ENCODE measurements at places on chromosomes 3 and 15.

DNA sequence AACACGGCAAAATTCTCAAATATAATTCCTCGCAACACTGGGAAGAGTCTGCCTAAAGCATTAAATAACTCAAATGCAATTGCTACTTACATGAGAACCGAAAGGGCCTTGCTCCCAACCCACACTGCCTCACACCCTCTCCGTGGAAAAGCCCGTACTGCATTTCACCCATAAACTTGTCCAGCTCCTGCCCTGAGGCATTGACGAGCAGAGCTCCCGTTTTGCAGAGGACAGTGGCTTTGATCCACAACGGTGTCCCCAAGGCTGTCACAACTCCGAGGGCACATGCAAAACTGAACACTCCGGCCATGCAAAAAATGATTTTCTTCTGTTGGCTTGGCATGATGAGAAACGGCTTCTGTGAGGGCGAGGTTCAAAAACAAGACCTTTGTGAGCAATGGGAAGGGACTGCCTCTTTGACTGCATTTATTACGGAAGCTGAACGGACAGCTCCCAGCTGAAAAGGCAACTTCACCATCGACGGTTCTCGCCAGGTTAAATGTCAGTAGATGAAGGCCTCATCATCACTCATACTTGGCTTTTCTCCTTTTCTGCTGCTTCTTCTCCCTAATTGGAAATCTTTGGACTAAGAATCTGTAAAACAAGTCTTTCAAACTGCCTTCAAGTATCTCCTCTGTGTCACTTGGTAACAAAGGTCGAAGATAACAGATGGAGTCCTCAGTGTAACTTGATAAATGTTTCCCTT is at the start of gene CLRN1:
TSS of gene CLRN1 (minus strand) at position 362 of the 706 bp plus-strand sequence. CDS start at position 343, 19 bp downstream.
- no peak for DNase-seq

DNA sequence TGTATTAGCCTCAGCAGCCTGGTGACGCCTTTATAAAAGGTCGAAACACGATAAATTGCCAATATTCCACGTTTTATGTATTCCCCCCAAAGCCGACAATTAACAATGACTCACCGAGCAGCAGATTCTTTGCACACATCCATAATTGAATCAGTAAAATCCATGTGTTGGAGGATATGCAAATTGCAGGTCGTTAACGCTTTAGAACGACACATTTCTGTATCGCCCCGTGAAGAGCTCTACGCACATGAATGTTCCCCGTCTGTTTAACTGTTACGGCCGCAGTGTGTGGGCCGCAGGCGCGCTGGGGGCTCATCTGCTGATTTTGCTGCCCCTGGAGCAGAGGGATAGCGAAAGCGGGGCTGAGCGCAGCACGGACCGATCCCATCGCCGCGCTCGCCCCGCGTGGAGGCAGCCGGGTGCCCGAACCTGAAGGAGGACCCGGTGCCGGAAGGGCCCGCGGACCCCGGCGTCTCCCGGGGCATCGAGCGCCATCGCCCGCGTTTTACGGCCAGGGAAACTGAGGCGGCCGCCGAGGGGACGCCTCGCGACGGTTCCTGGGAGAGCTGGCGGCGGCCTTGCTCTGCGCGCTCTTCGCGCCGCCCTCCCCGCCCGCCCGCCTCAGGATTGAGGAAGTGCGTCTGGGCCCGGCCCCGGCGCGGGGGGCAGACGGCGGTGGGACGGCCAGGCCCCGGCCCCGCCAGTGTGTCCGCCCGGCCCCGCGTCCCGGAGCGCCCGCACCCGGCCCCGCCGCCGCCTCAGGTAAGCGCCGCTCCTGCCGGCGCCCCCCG is at the start of gene LRRK1:
TSS of gene LRRK1 (plus strand) at position 668 of the 791 bp plus-strand sequence. CDS start 5,276 bp downstream, outside the sequence.
- peak; percentile 57 for DNase-seq

DNA sequence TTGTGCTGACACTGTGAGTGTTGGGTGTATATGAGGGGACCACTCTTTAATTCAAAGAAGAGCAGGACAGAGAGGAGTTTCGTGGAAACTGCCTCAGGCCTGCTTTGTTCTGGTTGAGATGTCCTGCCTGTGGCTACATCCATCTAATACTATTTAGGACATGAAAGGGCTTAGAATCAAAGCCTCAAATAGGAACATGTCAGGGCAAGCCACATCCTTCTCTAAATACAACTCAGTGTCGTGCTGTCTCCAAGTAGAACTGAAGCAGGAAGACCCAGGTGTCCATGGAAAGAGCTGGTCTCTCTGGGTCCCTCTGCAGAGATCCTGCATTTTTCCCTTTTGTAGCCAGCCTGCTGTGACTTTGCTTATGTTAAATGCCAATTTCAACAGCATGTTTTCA is 156.2 kb upstream of the UMPS start:
- DNase-seq, result no peak

DNA sequence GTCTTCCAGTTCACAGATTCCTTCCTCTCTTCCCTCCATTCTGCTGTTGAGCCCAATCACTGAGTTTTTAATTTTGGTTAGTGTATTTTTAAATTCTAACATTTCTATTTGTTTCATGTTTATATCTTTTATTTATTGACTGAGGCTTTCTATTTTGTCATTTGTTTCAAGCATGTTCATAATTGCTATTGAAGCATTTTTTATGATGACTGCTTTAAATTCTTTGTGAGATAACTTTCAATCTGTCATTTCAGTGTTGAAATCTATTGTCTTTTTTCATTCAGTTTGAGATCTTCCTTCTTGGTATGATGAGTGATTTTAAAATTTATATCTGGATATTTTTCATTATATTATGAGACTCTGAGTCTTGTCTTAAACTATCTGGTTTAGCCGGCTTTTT is 192.3 kb downstream of the RPLP1 start:
- no peak for DNase-seq

GRCh38 chr3:76873532-76874242 is 166.2 kb upstream of the ROBO2 start:
- DNase-seq, result no peak

GRCh38 chr3:139934613-139935015 is 371 bp upstream of the CLSTN2 start:
- no peak for DNase-seq

GRCh38 chr15:83848315-83849050 is 194.6 kb downstream of the ADAMTSL3 start:
- peak; percentile 61 for DNase-seq

DNA sequence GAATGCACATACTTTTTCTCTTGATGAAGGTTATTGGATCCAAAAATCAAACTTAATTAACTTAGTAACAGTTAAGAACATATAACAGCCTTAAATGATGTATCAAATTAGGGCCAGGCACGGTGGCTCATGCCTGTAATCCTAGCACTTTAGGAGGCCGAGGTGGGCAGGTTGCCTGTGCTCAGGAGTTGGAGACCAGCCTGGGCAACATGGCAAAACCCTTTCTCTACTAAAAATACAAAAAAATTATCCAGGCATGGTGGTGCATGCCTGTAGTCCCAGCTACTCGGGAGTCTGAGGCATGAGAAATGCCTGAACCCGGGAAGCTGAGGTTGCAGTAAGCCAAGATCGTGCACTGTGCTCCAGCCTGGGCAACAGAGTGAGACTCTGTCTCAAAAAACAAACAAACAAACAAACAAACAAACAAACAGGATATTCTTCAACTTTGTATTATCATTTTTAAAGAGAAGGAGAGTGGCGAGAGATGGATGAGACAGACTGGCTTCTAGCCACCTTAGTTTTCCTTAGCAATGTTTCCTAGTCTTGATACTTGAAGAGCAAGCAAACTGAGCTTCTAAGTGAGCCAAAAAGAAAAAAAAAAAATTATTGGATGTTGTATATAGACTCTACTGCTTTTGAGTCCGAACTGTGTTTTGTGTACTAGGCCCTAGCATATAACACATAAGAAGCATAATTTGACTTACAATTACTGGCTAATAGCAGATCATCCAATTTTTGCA is 13.8 kb downstream of the SPRED1 start:
- peak; percentile 15 for DNase-seq

- DNase-seq, result no peak
These were observed 18.3 kb upstream of the PROK2 start for GRCh38 chr3:71803248-71803647.

- peak; percentile 66 for DNase-seq
These were observed 457.4 kb downstream of the SHQ1 start for GRCh38 chr3:72390841-72391240.

DNA sequence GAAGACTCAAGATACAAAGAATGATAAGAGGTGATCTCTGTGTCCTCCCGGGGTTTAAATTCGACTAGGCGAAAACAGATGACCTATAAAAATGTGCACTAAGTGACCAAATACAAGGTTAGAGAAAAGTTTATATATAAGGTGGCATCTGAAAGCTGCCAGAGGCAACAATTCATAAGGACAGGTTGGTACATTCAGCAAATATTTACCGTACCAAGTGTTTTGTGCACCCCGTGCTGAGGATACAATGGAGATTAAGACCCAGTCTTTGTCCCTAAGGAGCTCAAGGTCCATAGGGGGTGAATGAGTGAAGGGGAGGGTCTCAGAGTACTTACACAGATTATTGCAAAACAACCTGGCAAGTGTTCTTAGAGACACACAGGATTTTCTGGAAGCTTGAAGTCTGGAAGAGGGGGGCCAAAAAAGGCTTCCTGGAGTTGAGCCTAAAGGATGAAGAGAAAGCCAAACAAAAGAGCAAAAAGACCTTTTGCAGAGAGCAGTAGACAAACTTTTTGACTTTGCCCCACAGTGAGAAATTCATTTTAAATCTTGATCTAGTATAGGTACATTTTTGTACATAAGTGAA is 71.4 kb upstream of the LRIG1 start:
- no peak for DNase-seq

DNA sequence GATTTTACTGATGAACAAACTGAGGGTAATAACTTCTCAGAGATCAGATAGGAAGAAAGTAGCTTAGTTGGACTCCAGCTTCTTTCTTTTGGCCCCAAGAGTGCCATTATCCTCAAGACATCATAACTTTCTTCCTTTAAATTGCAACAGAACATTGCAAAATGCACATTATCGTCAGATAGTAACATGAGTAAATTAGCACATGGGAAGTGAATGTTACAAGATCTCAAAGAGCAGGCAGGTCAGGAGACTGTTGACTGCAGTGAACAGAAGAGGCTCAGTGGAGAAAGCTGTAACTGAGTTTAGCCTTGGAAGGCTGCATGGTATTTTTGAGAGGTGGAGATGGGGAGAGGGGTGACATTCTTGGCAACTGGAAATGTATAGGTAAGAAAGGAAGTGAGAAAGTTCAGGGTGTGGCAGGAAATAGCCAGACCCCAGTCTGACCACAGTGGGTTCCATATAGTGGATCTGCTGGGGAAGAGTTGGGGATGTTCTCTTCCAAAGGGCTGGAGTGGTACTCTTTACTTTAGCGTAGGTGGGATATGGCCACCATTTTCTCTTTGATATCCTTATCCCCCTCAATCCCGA is 307.7 kb downstream of the RPLP1 start:
- DNase-seq, result no peak

DNA sequence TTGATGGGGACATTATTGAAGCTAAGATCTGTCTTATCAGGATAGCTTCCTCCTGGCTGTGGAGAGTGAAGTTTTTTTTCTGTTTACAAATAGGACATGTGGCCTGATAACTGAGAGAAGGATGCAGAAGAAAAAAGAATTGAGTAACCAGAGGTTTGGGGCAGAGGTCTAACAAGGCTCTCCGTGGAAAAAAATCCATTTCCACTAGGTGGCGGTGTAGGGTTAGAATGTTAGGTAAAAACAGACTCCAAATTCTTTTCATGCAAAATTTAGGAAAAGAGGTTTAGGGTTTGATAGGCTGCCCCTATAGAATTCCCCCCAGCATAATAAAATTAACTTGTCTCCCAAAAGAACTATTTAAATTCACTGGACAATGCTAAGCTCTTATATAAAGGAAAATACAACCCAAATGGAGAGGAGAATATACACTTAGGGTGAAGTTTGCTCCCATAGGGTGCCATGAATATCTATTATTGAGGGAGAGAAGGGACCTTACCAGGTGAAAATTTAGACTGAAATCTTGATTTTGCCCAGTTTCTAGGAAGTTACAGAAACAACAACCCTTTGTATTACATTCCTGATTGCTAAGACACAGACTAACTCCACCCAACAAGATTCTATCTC is 1560.4 kb downstream of the OTOL1 start:
- DNase-seq, result peak; percentile 34

All from fibroblast of skin of scalp (primary cell).